ENCODE measurements at places on chromosomes 2 and 18.

- no peak for DNase-seq
These were observed 1074.4 kb upstream of the GYPC start for GRCh38 chr2:125581557-125581956.

- no peak for DNase-seq
These were observed 14.5 kb downstream of the CYB5A start for GRCh38 chr18:74277296-74277695.

DNA sequence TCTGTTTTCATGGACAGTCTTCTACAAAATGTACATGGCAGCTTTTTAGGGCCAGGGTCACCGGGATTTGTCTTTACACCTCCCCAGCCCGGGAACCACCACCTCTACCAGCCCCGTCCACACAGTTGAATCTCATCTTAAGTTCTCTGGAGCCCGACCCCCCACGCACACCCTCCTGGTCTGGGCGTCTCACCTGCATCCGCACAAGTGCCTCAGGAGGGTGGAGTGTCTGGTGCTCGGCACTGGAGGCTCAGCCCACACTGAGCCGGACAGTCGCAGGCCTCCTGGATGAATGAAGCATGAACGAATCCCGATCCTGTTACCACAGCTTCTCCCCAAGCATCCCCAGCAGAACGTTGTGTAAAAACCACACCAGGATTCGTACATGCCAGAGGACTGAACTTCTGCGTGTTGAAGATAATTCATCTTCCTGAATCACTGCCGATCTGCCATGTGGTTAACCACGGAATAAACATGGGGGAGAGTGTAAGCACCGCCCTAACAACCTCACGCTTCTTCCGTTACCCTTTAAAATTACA lies 162.0 kb downstream of the RTP5 start:
- no peak for DNase-seq

- no peak for DNase-seq
These were observed 8.6 kb downstream of the CLIP4 start for GRCh38 chr2:29123617-29124349.

DNA sequence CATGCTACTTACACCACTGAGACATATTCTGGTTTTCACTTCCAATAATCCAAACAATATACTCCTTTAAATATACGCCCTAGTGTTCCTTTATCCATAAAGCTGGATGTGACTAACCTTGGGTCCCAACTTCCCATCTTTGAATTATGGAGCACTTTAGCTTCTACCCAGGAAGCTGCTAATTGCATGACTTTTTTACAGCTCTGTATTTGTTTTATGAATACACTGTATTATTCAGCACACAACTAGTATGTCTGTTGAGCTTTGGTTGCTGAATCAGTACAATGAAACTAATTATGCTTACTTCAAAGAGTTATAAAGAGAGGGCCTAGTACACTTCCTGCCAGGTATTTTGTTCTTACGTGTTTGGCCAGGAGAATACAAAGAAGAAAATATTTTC lies 118.5 kb downstream of the BAZ2B start:
- no peak for DNase-seq

DNA sequence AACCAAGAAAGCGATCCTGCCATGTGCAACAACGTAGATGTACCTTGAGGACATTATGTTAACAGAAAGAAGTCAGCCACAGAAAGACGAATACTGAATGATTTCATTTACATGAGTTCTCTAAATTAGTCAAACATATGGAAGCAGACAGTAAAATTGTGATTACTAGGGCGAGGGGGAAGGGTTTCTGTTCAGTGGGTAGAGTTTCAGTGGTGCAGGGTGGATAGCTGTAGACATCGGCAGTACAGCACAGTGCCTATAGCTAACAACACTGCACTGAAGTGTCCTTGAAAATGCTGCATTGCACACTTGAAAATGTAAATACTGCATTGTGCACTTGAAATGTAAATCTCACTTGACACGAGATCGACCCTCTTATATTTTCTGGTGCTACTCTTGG lies 275.3 kb downstream of the GALR1 start:
- DNase-seq, result no peak

GRCh38 chr2:84801811-84802210 lies 79.1 kb downstream of the TRABD2A start:
- no peak for DNase-seq

DNA sequence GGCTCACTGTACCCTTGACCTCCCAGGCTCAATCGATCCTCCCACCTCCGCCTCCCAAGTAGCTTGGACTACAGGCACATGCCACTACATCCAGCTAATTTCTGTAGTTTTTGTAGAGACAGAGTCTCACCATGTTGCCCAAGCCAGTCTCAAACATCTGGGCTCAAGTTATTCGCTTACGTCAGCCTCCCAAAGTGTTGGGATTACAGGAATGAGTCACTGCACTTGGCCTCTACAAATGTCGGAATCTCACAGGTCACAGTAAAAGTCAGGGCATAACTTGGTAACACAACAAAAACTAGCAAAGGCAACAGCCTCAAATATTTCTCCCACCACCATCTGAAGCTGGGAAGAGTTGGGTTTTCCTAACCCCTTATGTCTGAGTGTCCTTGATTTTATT lies 25.3 kb downstream of the SCG2 start:
- no peak for DNase-seq

GRCh38 chr2:220076734-220077133 lies 449.3 kb downstream of the SLC4A3 start:
- no peak for DNase-seq

DNA sequence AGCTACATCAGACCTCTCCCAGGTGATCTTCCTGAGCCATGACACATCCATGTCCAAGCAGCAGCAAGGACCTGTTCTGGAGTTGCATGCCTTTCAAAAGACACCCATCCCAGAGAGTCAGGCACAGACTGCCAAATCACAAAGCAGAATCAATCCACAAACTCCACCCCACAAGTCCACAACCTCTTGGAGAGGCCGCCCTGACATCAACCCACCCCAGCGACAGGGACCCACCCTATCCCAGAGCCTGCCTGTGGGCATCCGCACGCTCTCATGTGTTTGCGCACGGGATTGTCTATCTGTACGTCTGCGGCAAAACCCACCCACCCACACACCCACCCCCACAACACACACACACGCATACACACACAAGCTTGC lies 11.9 kb downstream of the SMAD7 start:
- no peak for DNase-seq

- DNase-seq, result peak; percentile 91
These were observed 92.3 kb upstream of the SMAD2 start for GRCh38 chr18:48022531-48023329.

- no peak for DNase-seq
These were observed 37.6 kb downstream of the LRP2 start for GRCh38 chr2:169324581-169325260.

All from Kasumi-1 (cell line).